ENCODE measurements at places on chromosomes 16 and 17.

- peak; percentile 94 for DNase-seq
Measured at GRCh38 chr17:10127819-10128425, 70.5 kb downstream of the GAS7 start.

- DNase-seq = peak; percentile 25
Measured at GRCh38 chr17:4147751-4148310, 4.8 kb downstream of the CYB5D2 start.

GRCh38 chr17:48618256-48618896, 3.3 kb upstream of the HOXB8 start:
- DNase-seq = peak; percentile 85

DNA sequence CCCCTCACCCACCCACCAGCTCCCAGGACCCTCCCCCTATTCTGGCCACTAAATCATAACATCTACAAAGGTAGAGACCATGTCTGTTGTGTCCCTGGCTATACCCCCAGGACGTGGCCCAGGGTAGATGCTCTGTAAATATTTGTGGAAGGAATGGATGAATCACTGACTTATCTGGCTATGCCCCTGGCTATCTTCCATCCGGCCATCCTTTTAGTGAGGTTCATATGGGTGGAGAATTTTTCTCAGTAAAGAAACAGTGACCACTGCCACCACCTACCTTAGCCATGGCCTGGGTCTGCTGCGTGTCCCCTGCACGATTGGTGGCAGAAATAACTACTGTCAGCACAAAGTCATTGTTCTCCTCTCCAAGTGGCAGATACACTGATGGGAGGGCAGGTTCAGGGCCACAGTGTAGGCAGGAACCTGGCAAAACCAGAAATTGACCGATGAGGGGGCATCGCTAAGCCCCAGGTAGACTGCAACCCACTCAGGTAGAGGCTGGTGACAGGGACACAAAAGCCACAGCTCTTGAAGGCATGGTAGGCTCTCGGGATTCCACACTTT, 63.1 kb upstream of the BCO1 start:
- DNase-seq = peak; percentile 46

DNA sequence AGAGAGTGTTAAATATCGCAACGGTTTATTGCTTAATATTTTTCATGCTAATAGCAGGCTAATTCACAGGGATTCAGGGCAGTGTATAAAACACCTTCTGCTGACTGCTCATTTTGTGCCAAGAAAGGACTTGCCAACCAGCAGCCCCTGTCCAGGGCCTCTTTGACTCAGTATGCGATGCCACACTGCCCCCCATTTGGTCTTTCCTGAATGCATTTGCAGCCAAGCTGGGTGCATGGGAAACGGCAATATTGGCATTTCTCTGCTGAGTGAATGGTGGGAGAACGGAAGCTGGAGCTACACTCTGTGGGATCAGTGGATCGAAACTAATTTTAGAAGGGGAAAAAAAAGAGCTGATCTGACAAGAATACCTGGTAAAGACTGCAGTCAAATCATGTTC, 152.9 kb upstream of the C16orf82 start:
- no peak for DNase-seq

- no peak for DNase-seq
Measured at GRCh38 chr17:81884968-81885367, 6.4 kb downstream of the ALYREF start.

- DNase-seq = no peak
Measured at GRCh38 chr16:29958756-29959155, 3.1 kb upstream of the TMEM219 start.

DNA sequence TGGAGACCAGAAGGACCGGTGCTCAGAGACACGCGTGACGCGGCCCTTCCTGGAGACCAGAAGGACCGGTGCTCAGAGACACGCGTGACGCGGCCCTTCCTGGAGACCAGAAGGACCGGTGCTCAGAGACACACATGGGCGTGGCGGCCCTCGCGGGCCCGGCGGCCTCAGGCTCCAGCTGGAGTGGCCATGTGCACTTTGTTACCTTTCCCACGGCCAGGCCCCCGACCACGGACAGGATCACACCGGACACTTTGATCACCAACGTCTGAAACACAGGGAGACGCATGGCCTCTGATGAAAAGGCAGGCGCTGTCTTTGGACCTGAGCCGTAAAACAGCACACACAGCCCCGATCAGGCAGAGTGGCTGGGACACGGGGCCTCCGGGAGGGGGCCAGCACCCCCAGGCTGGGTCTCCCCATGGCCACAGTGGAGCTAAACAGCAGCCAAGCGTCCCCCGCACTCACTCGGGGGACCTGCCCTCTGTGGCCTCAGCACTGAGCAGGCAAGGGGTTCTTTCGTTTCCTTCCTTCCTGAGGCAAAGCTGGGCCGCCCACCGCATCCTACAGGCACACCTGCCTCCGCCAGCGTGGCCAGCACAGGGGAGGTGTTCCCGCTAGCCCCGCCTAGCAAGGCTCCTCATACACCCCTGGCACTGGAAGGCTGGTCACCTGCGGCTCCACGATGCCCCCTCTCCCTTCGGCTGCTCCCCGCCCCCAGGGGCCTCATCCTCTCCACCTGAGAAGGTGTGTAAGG, 13.3 kb upstream of the CCDC154 start:
- no peak for DNase-seq

- no peak for DNase-seq
Measured at GRCh38 chr16:56347166-56347565, 78.2 kb downstream of the AMFR start.

Measured in fibroblast of lung (primary cell).